ENCODE measurements at places on chromosomes 1 and 21. TPM values are rescaled to one million over a fixed set of nuclear protein-coding genes. Genes with fewer than 3 reads are reported as not detected.

The PER3 gene
- 21.2 TPM for total RNA-seq

GRCh38 chr1:59833022-59833421 lies 18.3 kb downstream of the HOOK1 start:
- H3K36me3 ChIP-seq = peaks cover 5% of the 10 kb centered on the region
- no peak for DNase-seq
- no peaks in the 10 kb centered on the region for H3K4me1 ChIP-seq
- no peak overlapping the region for H3K4me3 ChIP-seq
- H3K27me3 ChIP-seq = no peaks in the 10 kb centered on the region

- peaks cover 17% of the 10 kb centered on the region for H3K27me3 ChIP-seq
- H3K4me3 ChIP-seq = no peak overlapping the region
- H3K27ac ChIP-seq = no peak overlapping the region
These were observed 51.4 kb upstream of the GJA8 start for GRCh38 chr1:147851149-147851548.

The PRRX1 gene
- not detected for total RNA-seq

The ZNF697 gene
- total RNA-seq = not detected
